Activated CD8-positive, alpha-beta memory T cell treated with anti-CD3 and anti-CD28 coated beads for 24 hours (primary cell): ENCODE measurements at places on chromosomes 11 and 22.

GRCh38 chr11:116835042-116835772, 2.2 kb downstream of the APOA1 start:
- DNase-seq: no peak

- DNase-seq: peak; percentile 91
Measured at GRCh38 chr11:76799066-76799804, 16.1 kb downstream of the TSKU start.

GRCh38 chr11:67154726-67155125, 35.7 kb downstream of the KDM2A start:
- DNase-seq: no peak

- no peak for DNase-seq
Measured at GRCh38 chr11:16167706-16168487, 188.4 kb downstream of the SOX6 start.

DNA sequence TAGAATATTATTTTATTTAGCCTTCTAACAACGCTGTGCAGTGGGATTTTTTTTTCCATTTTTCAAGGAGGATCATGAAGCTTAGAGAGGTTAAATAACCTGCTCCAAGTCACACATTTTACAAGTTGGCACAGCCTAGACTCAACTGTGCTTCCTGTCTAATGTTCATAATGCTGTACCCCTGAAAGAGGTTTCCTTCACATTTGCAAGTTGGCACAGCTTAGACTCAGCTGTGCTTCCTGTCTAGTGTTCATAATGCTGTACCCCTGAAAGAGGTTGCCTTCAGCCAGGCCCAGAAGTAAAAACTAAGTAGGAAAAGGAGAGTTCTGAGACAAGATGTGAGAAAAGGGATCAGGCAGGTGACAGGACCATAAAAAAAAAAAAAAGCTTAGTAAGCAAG, 7.9 kb upstream of the HEPACAM start:
- DNase-seq: no peak

- no peak for DNase-seq
Measured at GRCh38 chr11:100752371-100753171, 65.5 kb downstream of the ARHGAP42 start.

DNA sequence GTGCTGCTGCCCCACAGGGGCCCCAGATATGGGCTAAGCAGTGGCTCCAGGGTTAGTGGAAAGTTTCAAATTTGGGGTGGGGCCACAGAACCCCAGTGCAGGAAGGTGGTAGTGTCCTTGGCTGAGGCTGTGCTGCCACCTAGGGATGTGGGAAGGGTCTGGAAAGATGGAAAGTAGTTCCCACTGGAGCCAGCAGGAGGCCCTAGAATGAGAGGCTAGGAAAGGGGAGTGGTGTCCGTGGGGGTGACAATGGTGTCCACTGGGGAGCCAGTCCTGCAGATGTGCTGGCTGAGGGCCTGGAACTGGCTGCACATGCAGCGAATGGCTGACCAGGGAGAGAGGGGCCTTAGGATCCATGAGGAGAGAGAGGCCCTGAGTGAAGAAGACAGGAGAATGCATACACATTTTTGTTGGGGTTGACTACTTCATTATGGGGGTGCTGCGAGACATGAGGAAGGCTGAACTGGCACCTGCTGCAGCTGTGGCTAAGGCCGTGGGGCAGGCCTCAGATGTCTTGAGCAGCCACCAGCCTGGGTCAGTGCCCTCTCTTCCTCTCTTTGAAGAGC, 21.1 kb downstream of the RFPL3 start:
- DNase-seq: no peak

GRCh38 chr11:65655570-65656332, 7.0 kb downstream of the RELA start:
- DNase-seq: no peak

DNA sequence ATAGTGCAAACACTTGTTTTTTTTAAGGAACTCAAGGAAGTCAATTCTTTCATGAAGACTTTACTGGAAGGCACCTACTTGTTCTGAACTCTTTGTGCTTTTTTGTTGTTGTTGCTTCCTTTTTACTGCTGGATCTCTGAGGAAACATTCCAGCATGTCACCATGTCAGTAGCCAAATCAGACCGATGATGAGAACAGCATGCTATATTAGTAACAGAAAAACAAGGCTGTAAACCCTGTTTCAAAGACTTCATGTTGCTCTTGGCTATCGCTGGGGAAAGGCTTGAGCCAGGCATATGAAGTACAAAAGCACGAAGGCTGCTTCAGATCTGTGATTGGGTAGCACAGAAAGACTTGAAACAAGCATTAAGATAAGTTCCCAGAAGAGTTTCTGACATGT, 125.6 kb upstream of the SLC5A12 start:
- DNase-seq: no peak

- no peak for DNase-seq
Measured at GRCh38 chr22:48154943-48155240, 1392.4 kb downstream of the TBC1D22A start.

- no peak for DNase-seq
Measured at GRCh38 chr11:127643268-127644058, 642.9 kb upstream of the KIRREL3 start.
